Hindlimb muscle (tissue), 1 donor: ENCODE measurements at places on chromosomes 13 and 19. TPM values are rescaled to one million over a fixed set of nuclear protein-coding genes. Genes with fewer than 3 reads are reported as not detected.

Gene NUP62
- 64.1 TPM for polyA plus RNA-seq

- DNase-seq, result no peak
Observed at GRCh38 chr19:2034729-2035589, 16.1 kb downstream of the MKNK2 start.

- no peak for DNase-seq
Observed at GRCh38 chr19:50514346-50515167, 844 bp upstream of the ASPDH start.

DNA sequence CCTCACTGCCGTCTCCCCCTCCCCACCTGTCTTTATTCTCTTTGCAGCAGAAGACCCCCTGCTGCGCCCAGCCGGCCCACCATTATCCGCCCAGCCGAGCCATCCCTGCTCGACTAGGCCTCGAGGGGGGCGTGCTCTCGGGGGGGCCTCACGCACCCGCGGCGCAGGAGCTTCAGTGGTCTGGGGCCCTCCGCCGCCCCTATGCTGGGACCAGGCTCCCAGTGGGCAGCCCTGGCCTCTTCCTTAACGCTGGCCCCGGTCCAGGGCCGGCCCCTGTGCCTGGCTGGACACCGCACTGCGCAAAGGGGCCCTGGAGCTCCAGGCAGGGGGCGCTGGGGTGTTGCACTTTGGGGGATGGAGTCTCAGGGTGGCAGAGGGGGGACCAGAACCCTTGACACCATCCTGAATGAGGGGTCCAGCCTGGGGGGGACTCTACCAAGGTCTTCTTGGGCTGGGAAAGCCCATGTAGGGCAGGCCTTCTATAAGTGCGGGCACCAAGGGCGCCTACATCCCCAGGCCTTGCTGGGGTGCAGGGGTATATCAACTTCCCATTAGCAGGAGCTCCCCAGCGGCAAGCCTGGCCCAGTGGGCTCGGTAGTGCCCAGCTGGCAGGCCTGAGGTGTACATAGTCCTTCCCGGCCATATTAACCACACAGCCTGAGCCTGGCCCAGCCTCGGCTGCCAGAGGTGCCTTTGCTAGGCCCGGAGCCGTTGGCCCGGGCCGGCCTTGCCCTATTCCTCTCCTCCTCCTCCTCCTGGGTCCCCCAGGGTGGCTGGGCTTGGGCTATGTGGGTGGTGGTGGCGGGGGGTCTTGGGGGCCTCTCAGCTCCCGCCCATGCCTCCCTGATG lies 4.9 kb downstream of the TMED1 start:
- no peak for DNase-seq

Gene TMEM145
- 0.41 TPM for polyA plus RNA-seq

DNA sequence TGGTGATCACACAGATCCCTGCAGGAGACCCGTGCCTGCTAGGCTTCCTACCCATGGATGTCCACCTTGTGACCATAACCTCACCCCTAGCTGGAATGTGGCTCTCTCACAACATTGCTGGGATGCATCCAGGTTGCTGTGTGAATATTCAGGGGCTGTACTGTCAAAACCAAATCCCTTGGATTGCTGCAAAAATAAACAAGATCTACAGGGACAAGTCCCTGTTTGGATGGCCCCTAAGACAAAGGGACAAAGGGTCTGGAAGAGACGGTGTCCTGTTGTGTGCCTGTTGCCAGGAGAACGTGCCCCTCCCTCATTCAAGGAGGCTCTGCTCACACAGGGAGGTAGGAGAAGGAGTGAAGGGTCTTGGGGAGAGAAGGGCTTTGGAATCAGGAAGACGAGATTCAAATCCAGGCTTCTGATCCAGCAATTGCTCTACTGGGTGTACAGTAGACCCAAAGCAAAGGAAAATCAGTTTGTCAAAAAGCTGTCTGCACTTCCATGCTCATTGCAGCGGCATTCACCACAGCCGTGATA lies 89.2 kb upstream of the WASF3 start:
- no peak for DNase-seq

- DNase-seq, result no peak
Observed at GRCh38 chr13:29384466-29384865, 211.0 kb downstream of the SLC7A1 start.

Gene LTBP4
- 297 TPM for polyA plus RNA-seq

DNA sequence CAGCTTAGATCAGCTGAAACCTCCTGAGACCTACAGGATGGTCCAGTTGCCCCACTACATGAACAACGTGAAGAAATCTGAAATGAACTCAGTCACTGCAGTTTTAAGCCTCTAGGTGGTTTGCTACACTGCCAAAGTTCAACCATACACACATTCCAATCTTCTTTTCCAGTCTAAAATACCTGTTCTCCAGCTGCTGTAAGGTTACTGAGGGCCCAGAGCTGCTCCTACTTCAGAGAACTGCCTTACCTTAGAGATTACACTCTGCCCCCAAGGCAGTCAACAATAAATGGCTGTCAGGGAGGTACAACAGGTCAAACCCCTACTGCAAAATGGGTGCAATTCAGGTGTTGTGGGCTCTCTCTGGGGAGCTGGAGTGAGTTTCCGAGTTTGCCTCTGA lies 154.1 kb upstream of the MIR17HG start:
- DNase-seq, result no peak

DNA sequence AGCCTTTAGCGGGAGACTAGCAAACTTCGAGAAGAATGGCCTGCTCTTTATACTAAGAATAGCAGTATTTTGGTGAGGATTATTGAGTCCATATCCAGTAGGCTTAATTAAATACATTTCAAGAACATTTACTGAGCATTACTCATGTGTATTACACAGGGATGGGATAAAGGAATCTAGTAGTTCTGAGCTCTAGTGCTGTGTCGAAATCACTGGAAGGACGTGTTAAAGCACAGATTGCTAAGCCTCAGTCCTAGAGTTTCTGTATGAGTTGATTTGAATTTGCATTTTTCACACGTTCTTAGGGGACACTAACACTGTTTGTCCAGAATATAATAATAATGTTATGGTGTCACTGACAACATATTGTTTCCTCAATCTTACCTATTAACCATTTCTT lies 9.0 kb downstream of the ZNF302 start:
- DNase-seq, result no peak

Gene GRK1
- polyA plus RNA-seq, result 0.34 TPM

DNA sequence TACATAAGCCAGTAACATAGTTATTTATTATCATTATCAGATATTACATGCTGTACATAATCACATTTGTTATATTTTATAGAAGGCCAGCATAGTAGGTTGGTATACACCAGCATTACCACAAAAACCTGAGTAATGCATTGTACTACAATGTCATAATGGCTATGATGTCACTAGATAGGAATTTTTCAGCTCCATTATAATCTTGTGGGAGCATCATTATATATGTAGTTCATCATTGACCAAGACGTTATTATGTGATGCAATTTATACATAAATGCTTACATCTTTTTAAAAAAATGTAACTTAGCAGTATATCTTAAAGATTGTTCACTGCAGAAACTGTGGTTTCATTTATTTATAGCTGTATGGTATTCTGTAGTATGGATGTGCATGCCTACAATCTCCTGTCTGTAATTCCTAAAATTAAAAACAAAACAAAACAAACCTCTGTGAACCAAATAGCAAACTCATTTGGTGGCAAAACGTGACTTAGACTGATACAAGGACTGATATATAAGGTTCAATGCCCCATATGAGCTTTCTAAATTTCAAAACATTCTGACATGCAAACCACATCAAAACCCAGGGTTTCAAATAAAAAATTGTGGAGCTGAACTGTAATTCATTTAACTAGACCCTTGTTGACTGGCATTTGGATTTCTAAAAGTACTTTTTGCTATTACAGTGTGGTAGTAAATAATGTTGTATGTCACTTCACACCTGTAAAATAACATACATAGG lies 250.9 kb downstream of the DLEU7 start:
- no peak for DNase-seq

GRCh38 chr13:67374391-67374790 lies 144.3 kb upstream of the PCDH9 start:
- DNase-seq, result no peak

Gene ESD
- 127 TPM for polyA plus RNA-seq

Gene SLC35E1
- polyA plus RNA-seq, result 32.3 TPM
